ENCODE measurements at places on chromosomes 7 and 10.

GRCh38 chr10:82815680-82816079 lies 940.7 kb downstream of the NRG3 start:
- DNase-seq, result no peak

DNA sequence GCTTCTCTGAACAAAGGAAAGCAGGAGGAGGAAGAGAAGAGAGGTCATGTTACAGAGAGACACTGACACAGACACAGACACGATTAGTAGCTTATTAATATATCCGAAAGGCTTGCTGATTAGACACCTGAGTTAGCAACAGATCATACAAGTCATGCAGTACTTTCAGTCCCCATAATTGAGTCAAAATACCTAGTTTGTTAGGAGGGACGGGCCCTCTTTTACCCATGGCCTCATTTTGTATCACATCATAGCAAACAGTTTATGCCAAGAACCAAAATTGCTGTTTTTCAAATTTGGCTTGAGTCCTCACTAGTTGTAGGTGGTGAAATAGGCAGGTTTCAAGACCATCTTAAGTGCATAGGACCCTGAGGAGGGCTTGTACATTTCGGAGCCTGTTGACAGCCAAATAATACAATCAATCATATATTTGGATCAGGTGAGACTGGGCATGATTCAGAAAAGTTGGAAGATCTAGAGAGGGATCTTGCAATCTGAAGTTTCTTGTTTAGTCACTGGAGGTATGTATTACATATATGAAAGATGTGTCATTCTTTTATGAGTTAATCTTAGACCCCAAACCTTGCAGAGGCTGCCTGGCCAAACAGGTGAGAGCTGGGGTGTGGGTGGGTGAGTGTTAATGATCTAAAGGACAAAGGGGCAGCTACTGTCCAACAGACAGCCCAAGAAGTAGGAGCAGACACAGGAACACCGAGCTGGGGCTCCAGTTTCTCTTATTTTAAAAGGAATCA lies 65.4 kb downstream of the PRPF18 start:
- DNase-seq, result no peak

GRCh38 chr7:18703685-18704084 lies 208.1 kb downstream of the HDAC9 start:
- no peak for DNase-seq

DNA sequence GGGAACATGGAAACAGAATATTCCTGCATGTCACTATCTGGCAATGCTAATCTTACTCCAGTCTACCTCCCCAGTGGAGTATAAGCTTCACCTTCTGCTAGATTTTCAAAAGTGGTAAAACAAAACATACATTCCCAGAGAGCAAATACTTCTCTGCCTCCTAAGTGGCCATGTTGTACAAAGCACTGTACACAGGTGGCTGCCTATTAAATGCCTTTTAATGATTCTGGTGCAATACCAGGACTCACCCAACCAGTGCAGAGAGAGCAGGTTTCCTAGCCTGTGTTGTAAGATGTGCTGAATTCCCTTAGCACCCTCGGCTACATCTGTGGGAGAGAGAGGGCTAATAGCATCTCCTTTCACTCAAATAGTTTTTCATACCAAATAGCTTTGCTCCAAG lies 684.3 kb upstream of the NRP1 start:
- DNase-seq, result no peak

- DNase-seq, result no peak
These were observed 27.2 kb upstream of the PLEKHA1 start for GRCh38 chr10:122347170-122347841.

- DNase-seq, result no peak
These were observed 14.8 kb upstream of the CFAP46 start for GRCh38 chr10:132957131-132957530.
